ENCODE measurements at places on chromosomes 11 and 22. TPM values are rescaled to one million over a fixed set of nuclear protein-coding genes. Genes with fewer than 3 reads are reported as not detected.

DNA sequence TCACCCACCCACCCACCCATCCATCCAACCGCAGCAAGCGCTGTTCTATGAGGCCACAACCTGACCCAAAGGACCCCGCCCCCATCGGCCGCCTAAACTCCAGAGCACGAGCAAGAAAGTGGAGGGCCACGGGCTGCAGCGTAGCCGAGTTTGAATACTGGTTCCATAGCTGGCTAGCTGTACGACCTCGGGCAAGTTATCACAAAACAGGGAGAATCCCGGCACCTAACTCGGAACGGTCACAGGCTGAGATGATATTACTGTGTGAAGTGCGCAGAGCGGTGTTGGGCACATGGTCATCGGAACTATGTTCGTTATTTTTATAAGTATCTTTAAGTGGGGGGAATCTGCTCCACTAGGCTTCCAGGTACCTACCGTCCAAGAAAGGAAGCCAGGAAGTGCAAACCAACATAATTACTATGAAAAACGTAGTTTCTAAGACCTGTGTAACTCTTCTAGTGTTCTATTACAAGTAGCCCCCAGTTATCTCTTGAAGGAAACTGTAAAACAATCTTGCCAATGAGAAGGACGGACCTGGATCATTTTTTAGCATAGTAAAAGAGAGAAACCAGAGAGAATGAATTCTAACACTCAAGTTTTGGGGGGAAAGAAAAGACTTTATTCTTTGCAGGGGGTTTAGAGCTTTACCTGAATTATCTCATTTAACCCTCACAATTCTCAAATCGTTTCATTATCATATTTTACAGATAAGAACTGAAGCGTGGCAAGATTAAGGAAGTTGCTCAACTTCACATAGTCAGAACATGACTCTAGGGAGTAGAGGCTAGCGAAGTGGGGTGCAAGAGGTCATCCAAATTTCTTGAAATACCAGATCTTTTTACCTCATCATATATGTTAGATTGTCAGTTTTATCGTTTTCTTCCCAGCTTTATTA, 663 bp upstream of the BUD13 start:
- no peak for DNase-seq

DNA sequence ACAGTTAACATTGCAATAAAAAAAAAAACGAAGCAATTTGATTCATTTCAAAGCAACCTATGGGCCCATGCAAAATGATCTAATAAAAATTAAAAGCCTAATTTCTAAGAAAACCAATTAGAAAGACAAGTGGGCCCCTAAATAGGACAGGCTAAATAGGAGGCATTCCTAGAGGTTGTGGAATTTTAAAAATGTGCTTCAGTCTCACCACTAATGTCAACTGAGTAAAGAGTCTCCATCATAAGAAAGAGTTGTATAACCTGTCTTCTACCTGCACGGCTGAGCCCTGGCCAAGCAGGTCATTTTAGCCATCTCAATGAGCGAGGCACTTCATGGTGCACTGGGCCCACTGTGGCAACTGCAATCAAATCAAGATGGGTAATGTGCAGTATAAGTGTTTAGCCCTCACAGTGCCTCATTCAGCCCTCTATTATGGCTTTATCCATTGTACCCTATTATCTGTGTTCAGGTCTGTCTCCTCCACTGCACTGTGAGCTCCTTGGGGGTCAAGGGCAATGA, 76.4 kb downstream of the PRSS23 start:
- no peak for DNase-seq

DNA sequence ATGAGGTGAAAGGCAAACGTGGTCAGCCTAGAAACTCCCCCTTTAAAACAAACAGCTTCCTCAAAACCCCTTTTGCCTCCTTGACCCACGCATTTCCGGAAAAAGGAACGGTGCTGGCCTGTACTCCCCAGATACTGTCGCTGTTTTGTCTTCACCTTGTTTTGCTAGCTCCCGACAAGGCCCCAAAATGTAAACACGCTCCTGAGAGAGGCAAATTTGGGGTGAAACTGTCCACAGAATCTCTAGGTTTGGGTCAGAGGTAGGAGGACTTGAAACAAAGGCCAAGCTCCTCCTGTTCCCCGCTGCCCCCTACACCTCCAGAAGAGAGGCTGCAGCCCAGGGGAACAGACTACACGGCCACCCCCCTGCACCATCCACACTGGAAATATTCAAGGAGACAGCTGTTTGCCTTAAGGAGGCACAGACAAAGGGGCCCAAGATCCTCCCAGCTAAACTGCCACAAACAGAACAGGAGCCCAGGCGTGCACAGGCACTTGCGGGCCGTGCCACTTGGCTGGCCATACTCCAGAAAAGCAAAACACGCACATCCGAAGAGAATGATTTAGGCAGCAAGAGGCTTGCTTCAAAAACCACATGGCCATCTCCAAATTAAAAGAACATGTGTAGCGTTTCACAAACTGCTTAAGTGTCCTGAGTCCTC, 160.5 kb upstream of the GRK3 start:
- no peak for DNase-seq

DNA sequence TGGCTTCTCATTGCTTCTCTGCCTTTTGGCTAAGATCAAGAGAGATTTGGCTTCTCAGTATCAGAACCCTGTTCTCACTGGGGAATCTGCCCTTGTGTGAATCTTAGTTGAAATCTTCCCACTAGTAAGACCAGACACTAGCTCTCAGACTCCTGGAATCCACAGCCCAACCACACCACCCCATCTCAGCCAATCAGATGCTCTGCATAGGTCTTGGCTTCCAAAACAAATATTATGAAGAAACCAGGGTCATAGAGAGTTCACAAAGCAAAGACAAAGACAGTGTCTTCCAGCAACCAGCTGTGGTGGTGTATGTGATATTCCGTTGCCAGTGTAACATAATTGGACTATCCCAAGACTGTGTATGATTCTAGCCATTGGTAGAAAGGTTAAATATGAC, 5.4 kb downstream of the OR8B12 start:
- DNase-seq: no peak

GRCh38 chr22:17638182-17638431, 450 bp upstream of the BCL2L13 start:
- DNase-seq: no peak

GRCh38 chr11:65478388-65479183, 20.3 kb upstream of the MALAT1 start:
- DNase-seq: peak; percentile 71

DNA sequence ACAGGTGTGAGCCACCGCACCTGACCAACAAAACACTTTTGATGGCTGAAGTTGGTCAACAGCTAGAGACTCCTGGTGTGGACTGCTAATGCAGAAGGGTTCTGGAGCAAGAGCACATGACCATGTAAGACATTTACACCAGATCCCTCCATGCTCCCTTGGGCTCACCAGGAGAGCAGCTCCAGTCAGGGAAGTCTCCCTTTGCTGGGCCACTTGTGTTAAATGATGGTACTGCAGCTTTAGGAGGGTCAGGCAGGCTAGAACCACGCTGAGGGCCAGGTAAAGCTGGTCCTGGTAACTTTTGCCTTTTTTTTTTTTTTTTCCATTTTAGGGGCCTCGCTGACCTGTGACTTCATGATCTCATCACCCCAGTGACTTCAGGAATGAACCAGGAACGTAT, 146.4 kb downstream of the FBXO7 start:
- DNase-seq: no peak

DNA sequence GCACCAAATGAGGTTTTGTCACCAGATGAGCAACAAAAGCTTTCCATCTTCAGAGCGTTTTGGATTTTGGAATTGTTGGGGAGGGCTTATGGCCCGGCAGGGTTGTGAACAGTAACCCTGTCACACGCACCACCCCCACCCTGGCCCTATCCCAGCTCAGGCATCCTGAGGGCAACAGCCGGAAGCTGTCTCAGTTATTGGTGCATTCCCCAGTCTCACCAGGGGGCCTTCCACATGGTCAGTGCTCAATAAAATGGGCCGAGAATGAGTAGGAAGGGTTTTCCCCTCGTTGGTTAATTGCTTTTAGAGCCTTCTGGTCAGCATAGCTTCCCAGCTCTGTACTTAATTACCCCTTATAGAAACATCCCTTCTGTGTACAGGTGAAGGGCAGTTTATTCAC, 46.0 kb downstream of the LRP5 start:
- DNase-seq: no peak

The OR6X1 gene
- not detected for total RNA-seq
